BJ (cell line): ENCODE measurements at places on chromosomes 5 and 9.

- DNase-seq, result no peak
These were observed 451 bp downstream of the LPAR1 start for GRCh38 chr9:111037708-111038330.

GRCh38 chr5:113508756-113509155, 4.7 kb upstream of the YTHDC2 start:
- DNase-seq, result no peak

DNA sequence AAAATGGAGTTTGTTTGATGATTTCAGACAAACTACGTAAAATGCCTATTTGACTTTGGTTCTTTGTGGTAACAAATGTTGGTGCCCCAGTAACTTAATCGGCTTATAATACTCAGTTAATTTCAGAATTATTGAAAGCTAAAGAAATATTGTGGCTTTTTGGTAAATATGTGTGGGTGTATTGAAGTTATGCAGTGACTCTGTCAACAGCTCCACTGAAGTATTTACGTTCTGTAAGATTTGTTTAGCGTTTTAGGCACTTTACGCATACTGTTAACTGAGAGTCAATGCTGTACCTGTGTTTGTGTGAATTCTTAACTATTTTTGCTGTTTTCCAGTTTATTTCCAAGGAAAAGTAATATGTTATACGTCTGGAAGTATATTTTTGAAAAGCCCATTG, 2.2 kb downstream of the RAD23B start:
- DNase-seq, result no peak

GRCh38 chr5:171291371-171291770, 17.7 kb upstream of the TLX3 start:
- DNase-seq, result no peak

DNA sequence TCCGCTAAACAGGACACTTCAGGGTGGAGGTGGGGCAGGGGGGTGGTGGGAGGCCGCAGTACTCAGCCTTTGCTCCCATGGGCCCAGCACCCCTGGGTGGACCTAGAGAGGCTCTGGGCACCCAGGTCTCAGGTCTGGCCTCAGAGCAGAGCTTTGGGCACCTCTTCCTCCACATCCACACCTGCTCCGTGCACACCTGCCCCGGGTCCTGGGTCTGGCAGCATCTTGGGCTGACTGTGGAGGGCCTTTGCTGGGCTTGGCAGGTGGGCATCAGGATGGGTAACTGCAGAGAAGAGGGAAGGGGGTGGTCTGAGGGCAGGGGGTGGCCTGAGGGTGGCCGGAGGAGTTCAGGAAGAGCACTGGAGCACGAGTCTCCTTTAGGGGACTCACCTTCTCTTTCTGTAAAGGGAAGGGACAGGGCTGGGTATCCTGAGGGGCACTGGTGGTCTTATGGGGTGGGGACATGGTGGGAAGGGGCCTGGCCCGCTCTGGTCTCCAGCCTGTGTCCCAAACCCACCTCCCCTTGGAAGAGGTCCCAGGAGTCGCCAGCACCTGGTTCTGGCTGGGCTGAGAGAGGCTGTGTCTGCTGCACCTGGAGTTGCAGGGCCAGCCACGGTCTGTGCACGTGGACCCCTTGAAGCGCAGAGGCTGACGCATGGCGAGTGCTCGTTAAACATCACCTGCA, 106.7 kb upstream of the IER5L start:
- no peak for DNase-seq

DNA sequence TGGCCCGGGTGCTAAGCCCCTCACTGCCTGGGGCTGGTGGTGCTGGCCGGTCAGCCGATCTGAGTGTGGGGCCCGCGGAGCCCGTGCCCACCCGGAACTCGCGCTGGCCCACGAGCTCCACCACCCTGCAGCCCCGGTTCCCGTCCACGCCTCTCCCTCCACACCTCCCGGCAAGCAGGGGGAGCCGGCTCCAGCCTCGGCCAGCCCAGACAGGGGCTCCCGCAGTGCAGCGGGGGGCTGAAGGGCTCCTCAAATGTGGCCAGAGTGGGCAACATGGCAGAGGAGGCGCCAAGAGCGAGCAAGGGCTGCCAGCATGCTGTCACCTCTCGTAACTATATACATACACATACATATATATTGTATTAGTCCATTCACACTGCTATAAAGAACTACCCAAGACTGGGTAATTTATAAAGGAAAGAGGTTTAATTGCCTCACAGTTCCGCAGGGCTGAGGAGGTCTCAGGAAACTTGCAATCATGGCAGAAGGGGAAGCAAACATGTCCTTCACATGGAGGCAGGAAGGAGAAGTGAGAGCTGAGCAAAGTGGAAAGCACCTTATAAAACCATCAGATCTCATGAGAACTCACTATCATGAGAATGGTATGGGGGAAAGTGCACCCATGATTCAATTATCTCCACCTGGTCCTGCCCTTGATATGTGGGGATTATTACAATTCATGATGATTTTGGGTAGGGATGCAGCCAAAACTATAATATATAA, 56.8 kb downstream of the LIX1 start:
- no peak for DNase-seq

- DNase-seq, result no peak
These were observed 19.9 kb upstream of the SVEP1 start for GRCh38 chr9:110599468-110599867.

GRCh38 chr9:13088720-13089427, 190.6 kb downstream of the MPDZ start:
- DNase-seq, result no peak

DNA sequence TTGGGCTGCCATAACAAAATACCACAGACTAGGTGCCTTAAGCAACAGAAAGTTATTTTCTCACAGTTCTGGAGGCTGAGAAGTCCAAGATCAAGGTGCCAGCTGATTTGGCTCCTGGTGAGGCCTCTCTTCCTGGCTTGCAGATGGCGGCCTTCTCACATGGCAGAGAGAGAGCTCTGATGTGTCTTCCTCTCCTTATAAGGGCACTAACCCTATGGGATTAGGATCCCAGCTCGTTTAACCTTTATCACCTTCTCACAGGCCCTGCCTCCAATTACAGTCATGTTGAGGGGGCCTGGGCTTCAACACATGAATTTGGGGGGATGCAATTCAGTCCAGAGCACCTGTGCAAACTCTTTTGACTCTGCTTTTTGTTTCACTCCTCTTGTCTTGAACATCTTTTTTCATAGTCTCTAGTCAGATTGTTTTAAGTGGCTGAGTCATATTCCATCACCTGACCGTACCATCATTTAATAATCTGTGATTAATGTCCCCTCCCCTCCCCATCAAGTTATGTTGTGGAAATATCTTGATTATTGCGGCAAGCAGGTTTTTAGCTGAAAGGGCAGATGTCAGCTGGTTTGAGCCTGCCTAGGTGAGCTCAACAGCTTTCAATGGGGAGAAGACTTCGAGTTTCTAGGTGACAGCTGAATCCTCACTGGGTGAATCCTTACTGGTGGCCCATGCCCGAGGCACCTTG, 61.8 kb downstream of the NDFIP1 start:
- DNase-seq, result no peak

GRCh38 chr5:107783551-107783950, 112.8 kb upstream of the EFNA5 start:
- no peak for DNase-seq

DNA sequence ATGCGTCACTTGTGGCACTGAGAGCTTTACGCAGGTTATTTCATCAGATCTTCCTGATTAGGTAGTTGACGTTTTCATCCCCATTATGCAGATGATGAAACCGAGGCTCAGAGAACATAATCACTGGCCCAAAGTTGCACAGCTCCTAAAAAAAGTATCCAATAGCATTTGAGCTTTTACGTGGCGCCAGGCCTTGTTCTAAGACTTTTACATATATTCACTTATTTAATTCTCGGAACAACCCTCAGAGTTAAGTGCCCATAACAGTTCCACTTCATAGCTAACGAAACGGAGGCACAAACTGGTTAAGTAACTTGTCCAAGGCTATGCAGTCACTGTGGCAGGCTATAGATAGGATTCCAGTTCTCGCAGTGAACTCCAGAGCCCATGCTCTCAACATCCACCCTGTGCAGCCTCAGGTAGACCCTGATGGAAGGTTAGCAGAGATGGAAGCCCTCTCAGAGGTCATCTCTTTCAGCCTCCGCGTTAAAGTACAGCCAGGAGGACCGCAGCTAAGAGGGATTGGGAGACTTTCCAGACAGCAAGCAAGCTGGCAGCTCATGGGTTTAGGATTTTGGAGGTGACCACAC, 39.3 kb downstream of the AMBP start:
- no peak for DNase-seq

- no peak for DNase-seq
These were observed 35.8 kb upstream of the SPRY4 start for GRCh38 chr5:142360607-142361120.

DNA sequence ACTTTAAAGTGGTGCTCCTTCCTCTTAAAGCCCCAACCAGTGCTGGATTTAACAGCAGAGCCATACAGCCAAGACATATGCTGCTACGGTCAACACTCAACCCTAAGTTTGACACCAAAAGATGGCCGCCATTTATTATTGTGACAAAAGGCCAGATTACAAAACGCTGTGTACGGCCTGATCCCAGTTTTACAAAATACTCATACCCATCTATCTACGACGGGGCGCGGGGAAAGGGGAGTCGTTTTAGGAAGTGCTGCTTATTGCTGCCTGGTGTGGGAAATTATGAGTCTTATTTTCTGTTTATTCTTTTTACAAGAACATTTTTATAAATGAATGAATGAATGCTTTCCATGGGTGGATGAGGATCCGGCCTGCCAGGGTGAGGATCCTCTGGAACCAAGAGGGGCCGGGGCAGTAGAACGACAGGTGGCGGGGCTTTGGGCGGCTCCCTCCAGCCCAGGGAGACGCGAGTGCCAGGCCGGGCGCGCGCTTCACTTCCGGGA, 457 bp upstream of the IDNK start:
- DNase-seq, result no peak

GRCh38 chr9:96317335-96317980, 15.5 kb upstream of the HSD17B3 start:
- no peak for DNase-seq

DNA sequence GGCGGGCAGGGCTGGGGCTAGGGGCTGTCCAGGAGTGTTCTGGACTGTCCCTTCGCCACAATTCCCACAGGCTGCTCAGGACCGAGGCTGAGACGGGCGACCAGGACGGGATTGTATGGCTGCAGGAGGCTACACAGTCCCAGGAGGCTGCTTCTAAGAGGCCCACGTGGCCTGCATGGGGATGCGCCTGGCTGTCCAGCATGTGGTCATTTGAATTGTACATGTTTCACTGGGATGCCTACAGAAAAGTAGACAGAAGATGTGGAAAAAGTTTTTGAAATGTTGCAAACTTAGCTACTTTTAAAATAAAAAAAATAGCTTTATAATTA, 32.6 kb upstream of the SPTLC1 start:
- DNase-seq, result no peak

DNA sequence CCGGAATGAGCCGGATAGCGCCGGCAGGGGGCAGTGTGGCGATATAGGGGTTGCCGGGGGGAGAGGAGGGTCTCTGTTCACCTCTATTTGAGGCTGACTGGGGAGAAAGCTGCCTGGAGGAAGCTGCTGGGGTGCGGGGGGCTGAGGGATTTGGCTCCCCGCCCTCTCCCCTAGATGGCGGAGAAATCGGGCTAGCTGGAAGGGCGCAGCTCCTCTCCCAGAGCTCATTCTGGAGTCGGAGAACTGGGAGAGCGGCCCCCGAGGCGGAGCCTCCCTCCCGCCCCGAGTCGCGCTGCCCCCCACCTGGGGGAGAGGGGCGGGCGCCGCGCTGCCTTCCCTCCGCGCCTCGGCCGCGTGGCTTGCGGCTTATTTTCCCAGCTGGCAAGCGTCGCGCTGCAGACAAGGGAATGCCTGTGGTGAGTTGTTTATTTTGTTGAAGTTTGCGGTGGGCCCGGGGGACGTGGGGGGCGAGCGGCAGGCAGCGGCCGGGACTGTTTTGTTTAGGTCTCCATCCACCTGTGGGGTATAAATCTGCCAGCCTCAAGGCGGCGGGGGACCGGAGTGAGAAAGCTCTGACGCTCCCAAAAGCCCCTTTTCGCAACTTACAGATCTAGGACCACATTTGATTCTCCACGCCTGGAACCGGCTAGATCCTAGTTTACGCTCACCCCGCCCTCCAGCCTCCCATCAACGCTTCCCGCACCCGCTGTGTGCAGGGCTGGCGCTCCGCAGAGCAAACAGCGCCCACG, 4.1 kb upstream of the RGMB start:
- DNase-seq, result no peak

GRCh38 chr9:106800701-106801270, 62.2 kb upstream of the ZNF462 start:
- DNase-seq, result no peak

GRCh38 chr5:17058438-17058837, 122.3 kb upstream of the MYO10 start:
- no peak for DNase-seq

GRCh38 chr9:36964791-36965190, 69.3 kb downstream of the PAX5 start:
- no peak for DNase-seq

DNA sequence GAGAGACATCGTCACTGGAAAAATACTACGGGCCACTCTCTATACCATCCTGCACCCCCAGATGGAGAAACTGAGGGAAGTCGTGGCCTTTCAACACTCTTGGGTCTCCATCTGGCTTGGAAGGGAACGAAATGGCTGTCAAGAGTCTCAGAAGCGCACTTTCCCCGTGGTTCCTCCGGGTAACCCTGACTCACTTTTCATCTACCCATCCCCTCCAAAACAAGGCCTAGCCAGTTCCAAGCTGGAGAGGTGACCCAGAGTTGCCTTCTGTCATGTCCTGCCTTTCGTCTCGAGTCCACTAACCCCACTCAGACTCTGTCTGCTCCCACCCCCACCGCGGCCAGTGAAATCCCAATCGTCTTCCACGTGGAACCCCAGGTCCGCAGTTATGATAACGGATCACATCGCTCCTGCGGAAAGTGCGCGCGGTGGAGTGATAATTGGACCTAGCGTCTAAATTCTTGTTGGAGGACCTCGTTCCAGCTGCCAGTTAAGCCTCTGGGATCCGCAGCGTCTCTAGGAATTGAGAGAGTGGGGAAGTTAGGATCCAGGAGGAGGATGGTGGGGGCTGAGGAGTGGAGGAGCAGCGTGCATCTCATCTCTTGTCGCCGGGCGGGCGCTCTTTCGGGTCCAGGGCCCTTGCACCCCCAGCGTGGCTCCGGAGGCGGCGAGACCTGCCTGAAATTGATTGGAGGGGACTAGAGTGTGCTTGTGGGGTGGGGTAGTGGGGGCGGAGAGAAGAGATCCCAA, 4.6 kb downstream of the CDKN2A start:
- no peak for DNase-seq

DNA sequence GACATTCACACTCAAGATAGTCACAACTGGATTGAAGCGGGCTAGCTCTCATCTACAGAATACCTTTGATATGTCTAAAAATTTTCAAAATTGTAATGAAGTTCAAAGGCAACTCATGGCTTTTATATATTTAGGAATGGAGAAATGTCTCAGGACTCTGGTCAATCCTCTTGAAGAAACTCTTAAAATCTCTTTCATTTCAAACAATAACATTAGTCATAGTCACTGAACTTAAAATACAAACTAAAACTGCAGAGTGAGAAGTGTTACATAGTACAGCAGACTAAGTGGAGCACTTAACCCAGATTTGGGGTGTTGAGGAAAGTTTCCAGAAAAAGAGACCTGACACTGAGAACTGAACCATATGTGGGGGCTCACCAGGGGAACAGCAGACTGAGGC, 20.7 kb downstream of the FANCC start:
- no peak for DNase-seq
